ENCODE measurements at places on chromosomes 4 and X.

DNA sequence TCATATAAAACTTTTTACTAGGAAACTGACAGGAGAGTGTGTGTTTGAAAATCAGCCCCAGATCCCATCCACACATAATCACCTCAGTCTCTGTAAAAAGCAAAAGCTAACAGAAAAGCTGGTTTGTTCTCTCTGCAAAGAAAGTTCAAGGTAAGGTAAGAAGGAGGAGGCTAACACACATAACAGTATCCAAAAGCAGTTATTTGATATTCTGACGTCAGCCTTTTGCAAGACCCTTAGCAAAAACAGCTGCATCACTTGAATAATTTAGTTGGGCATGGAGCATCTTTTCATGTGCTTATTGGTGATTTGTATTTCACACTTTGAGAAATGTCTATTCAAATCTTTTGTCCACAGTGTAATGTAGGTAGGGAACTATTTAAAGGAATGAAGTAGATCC is 5.5 kb downstream of the TCEAL9 start:
- no peak for DNase-seq

- no peak for DNase-seq
Measured at GRCh38 chrX:110532581-110532931, 173.9 kb downstream of the RTL9 start.

GRCh38 chr4:30117433-30117832 is 602.7 kb upstream of the PCDH7 start:
- DNase-seq = no peak

DNA sequence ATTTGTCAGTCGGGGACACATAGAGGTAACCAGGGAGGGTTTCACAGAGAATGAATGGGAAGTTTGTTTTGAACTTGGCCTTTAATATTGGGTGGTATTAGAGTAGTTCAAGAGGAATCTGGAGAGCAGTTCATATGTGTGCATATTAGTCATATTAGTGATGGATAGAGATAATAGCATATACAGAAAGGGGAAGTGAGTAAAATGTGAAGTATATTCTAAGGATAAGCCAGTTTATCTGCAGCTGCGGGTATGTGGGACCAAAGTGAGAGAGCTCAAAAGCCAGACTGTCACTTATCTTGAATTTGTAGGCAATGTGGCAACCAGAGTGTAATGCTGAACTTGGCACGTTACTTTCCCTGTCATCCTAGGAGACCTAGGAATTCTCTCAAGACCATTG is 169.9 kb downstream of the AFF2 start:
- DNase-seq = no peak

- DNase-seq = no peak
Measured at GRCh38 chrX:51824061-51824460, 69.4 kb upstream of the MAGED1 start.

GRCh38 chr4:154822775-154823174 is 41.7 kb downstream of the RBM46 start:
- no peak for DNase-seq

DNA sequence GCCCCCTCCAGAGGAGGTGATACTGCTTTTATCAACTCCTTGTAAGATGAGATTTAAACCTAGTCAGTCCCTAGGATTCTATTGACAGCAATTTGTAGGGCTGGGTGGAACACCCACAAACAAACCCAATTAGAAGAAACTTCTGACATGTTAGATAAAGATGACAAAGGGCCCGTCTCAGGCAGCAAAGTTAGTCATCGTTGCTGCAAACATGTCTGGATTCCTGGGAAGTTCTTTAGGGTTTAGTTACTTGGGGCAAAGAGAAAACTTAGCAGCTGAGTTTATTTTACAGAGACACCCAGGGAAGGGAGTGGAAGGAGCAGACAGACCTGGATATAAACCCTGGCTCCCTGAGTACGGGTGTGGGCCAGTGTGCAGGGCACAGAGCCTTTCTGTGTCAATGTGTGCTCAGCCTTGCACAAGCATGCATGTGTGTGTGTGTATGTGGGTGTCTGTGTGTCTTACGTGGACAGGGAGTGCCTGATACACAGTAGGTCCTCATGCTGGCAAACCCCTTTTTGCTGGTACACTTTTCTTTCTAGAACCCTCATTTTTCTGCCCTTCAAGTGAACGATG is 130.0 kb upstream of the STX18 start:
- DNase-seq = no peak

DNA sequence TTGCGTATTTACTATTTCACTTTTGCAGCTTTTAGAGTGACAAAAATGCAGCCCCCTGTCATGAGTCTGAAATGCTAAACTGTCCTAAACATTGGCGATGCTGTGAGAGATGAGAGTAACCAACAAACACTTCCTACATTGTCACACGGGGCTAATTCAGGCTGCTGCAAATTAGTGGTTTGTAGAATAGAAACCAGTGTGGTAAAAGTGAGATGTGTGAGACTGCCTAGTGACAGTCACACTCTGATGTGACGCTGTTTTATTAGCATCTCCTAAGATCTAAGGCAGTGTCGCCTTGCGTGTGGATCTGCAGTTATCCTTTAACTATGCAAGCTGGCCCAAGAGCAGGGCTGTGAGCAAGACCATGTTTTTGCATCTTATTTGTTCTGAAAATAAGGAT is 800.2 kb upstream of the TENM3 start:
- no peak for DNase-seq

DNA sequence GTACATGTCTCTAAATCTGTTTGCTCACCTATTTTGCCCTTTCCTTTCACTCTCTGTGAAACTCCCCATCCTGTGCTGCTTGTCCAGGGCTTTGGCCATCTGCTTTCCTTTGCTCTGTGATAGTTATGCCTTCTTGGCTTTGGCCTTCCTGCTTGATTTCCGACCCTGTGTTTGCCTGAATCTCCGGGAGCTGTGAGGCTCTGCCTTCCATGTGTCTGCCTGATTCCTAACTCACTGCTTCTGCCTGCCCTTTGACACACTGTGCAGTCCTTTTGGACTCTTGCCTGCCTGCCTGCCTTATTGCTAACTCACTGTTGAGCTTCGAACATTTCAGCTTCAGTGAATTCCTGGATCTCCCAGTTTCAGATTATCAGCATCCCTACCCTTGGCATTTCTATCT is 143.1 kb downstream of the C4orf33 start:
- no peak for DNase-seq

DNA sequence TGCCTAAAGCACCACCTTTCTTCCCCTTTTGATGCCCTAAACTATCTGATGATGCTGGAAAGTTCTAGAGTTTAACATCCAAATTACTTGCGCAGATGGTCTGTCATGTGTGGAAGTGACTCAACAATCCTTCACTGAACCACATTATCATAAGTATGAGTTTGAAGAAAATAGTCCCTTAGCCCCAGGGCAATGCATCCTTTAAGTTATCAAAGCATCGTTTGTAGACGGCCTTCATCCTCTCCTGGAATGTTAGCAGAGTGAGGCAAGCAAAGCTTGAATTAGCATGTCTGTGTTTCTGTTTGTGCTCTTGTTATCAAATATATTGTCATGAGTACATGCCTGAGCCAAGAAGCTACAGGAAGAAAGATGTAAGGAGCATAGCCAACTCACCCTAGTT is 570.9 kb downstream of the MID1IP1 start:
- no peak for DNase-seq

DNA sequence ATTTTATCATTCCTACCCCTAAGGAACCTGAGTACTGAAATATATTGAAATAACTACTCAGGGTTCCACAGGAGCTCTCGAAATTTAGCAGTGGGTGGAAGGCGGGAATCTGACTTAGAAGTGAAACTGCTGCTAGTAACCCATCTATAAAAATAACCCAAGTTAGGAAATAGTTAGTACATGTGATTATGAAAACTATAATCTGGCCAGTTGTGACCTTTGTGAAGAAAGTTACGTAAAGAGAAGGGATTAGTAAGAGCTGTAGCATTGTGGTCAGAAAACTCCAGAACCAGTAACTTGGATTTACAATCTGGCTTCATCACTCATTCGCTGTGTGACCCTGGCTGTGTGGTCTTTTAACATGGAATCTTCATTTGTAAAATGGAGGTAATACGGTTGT is 175.5 kb downstream of the RAPGEF2 start:
- no peak for DNase-seq

- no peak for DNase-seq
Measured at GRCh38 chrX:40177117-40177430, 79.3 kb upstream of the BCOR start.

GRCh38 chrX:152641996-152642395 is 4.3 kb downstream of the GABRQ start:
- peak; percentile 0 for DNase-seq

DNA sequence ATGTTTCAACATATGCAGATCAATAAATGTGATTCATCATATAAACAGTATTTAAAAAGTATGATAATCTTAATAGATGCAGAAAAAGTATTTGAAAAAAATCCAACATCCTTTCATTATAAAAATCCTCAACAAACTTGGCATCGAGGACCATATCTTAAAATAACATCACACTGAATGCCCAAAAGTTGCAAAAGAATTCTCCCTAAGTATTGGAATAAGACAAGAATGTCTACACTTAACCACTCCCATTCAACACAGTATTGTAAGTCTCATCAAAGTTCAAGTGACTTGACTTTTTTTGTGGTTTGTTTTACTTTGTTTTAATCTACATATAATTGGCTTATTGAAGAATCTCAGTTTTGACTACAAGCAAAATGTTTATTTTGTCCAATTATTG is 779.0 kb upstream of the SLIT2 start:
- no peak for DNase-seq

DNA sequence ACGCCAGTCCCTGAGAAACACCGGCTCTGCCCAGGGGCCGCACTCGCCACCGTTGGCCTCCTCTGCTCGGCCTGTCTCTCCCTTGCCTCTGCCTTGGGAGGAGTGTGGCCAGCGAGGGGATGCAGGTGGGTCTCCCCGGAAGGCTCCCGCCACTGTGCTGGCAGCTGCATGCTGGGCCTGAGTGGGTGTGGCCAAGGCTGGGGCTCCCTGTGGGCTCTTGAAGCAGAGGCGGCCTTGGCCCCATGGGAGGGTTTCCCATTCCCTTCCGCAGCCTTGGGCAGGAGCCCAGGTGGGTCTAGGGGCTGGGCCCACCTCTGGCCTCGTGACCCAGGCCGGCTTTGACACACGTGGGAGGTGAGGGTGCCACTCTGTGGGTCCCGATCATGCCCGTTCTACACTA is 19.1 kb downstream of the FGFRL1 start:
- no peak for DNase-seq

DNA sequence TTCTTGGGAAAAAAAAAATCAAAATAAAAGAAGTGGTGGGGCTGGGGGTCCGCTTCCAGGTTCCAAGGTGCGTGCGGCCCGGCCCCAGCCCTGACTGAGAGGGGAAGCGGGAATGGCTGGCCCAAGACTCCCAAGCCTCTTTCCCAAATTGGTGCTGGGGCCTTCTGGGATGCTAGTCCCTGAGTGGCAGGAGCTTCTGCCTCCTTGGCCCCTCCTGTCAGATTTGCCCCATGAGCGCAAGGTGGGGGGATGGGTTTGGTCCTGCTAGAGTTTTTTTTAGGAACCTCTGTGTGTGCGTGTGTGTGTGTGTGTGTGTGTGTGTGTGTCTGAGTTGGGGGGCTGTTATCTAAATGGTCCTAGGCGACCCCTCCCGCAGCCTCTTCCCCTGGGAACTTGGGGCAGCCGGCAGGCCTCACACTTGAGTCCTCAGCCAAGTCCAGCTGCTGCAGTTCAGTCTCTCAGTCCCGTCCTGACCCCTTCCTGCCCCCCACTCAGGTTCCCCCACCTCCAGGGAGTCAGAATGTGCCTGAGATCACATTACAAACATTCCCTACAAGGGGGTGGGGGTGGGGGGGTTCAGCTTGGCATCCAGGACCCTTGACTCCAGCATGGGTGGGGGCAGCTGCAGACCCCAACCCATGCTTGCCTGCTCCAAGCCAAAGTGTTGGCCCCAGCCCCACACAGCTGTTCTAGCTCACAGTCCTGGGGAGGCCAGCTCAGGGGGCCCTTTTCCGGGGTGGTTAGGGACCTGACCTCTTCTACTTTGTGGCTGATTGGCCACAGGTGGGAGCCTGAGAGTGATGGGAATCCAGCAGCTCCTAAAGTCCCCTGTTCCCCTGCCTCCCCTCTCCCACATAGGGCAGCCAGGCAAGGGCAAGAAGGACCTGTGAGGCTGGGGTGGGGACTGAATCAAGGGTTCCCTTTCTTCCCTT is 4.0 kb downstream of the EFNB1 start:
- DNase-seq = no peak

GRCh38 chr4:1111259-1111809 is 2.0 kb downstream of the RNF212 start:
- no peak for DNase-seq

- DNase-seq = no peak
Measured at GRCh38 chrX:16848541-16848940, 21.6 kb downstream of the RBBP7 start.

DNA sequence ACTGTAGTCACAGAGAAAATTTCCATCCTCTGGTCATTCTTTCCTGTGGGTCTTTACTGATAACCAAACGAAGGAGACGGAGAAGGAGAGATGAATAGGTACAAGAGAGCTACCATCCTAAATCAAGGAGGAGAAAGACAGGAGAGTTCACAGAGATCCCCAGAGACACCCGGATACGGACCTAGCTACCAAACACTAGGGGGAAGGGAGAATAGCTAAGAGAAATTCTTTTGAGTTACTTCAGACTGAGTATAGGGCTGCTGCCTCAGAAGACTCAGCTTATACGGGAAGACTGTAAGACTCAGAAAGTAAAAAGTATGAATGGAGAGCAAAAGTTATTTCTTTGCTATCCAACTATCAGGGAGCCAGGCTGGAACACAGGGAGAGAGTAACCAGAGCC is 572.1 kb downstream of the C4orf33 start:
- DNase-seq = no peak

GRCh38 chrX:865422-865821 is 234.8 kb downstream of the SHOX start:
- DNase-seq = no peak

GRCh38 chrX:71256856-71257255 is 2.9 kb upstream of the ZMYM3 start:
- no peak for DNase-seq

DNA sequence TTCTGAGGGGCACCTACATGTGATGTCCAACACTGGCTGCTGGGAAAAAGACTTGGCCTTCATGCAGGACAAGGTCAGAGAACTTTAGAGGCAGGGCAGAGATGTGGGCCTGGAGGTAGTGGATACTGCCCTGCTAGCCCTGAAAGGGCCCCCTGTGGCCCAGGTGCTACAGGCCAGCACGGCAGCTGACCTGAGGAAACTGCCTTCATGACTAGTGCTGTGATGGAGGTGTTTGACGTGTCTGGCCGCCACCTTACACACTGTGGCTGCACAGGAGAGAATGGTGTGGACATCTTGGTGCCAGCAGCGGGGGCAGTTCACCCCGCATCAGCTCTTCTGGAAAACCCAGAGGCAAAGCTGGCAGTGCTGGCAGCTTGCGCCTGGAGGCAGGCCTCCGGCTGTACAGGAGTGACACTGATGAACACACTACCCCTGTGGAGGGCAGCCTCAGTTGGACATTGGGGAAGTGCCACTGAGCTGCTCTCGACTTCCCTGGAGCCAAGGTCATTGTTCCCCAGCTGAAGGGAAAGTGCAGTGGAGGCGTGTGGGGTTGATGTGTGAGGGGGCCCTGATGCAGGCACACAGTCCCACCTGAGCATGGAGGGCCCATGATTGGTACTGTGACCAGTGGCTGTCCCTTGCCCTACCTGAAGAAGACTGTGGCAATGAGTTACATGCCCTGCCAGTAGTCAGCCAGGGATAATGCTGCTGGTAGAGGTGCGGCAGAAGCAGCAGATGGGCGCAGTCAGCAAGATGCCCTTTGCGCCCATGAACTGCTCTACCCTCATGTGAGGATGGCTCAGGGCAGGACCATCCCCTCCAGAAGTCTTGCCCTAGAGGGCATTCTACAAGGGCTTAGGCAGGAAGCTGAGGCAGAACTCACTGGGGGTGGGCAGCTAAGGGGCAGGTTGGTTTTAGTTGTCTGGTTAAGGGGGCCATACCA is 36.9 kb downstream of the COQ2 start:
- DNase-seq = no peak

All from Kasumi-1 (cell line).